MG63 (cell line): ENCODE measurements at places on chromosomes 6 and 20.

DNA sequence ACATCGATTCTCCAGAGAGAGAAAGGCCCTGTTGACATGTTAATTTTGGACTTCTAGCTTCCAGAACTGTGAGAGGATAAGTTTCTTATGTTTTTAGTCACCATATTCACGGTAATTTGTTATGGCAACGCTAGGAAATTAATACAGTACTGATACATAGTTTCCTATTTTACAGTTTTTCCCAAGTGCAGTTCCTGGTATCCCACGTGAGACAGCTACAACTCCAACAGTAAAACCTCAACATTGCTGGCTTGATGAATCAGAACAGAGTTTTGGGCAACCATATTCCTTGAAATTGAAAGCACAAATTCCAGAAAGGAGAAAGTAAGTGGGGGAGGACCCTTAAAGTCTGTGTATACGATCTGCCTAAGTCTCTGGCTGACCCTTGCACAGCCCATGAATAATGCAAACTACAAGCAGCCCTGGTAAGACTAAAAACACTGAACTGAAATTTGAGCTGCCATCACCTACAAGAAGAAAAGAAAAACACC, 505.1 kb upstream of the NRSN1 start:
- DNase-seq = peak; percentile 1

DNA sequence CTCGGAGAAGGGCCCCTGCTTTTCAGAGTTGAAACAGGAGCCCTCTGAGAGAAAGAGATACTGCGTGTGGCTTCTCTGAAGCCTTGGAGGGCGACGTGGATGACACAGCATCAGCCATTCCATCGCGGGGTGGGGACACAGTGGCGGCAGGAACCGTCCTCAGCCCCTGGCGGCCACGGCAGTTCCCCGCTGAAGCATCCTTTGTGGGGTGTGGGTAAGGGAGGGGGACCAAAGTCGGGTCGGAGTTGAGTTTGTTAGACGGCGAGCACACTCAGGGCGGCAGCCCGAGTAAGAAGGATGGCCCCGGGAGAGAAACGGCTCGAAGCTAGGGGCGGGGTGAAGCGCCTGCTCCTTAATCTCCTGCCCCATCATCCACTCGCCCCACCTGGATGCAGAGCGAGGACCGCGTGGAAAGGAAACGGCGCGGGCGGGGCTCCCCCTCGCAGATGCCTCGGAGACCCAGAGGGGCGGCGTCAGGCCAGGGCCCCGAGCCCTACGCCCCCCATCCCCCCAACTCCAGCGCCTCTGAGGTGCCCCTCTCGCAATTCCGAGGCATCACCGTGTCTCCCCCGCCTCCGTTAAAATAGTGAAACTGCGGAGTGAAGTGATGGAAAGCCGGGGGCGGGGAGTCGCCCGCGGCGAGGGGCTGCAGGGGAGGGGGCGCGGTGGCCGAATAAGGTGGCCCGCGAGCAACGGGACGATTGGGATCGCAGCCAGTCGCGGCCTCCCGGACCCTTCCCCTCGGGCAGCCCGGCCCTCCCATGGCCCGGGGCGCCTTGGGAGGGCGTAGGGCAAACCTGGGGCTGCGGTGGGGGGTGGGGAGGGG, 796 bp upstream of the RREB1 start:
- peak; percentile 47 for DNase-seq

DNA sequence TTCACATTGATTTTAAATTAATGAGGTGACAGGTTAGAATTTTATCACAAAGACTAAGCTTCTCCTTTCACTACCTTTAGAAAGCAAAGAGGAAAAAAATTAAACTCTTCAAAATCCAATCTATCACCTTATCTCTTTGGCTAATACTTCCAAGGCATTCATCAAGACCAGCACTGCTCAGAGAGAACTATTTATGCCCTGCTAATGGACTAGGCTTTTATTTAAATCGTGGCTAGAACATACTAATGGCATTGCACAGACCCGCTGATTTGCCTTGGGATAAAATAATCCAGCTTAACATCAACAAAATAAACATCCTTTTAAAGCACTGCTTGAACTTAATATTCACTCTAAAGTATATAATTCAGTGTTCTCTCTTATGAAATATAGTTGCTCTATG, 880.4 kb downstream of the HACE1 start:
- DNase-seq = no peak

- DNase-seq = no peak
Observed at GRCh38 chr6:2478200-2478599, 232.8 kb upstream of the GMDS start.

DNA sequence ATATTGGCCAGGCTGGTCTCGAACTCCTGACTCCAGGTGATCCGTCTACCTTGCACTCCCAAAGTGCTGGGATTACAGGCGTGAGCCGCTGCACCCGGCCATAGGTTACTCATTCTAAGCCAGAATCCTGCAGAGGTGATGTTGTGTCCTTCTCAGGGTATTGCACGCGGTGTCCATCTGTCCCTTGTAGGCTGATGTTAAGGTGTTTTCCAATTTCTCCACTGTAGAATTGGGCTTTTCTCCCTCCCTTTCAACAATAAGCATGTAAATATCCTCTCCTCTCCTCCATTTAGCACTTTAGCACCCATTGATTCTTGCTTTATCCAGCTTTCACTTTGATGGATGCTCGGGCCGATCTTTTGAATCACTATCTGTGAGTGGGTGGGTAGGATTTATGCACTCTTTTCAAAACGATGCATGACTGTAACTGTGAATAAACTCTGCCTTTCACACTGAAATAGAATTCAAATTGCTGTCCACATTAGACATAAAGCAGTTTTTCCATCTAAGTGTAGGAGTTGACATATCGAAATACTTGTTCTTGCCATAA, 52.6 kb downstream of the ZBTB2 start:
- no peak for DNase-seq
